ENCODE measurements at places on chromosomes 5 and 9.

GRCh38 chr5:17619354-17619753 is 9.2 kb downstream of the TAF11L12 start:
- DNase-seq = no peak

GRCh38 chr5:151158287-151158661 is 695 bp upstream of the ANXA6 start:
- no peak for DNase-seq

DNA sequence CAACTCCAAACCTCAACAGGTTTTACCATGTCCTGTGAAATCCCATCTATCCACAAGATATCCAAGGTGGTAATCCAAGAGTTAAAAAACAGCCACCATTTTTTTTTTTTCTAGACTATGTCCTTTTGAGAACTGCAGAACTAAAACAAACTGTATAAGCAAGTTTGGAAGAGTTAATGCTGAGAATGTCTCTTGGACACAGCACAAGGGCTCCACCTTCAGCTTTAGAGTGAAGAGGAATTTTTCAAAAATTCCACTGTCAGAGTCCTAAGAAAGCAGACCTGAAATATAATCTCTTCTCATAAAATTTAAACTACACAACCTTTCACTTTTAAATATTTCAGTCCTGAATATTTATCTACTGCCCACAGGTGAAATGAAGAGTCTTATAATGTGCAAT is 167.8 kb upstream of the CCNG1 start:
- DNase-seq = no peak

DNA sequence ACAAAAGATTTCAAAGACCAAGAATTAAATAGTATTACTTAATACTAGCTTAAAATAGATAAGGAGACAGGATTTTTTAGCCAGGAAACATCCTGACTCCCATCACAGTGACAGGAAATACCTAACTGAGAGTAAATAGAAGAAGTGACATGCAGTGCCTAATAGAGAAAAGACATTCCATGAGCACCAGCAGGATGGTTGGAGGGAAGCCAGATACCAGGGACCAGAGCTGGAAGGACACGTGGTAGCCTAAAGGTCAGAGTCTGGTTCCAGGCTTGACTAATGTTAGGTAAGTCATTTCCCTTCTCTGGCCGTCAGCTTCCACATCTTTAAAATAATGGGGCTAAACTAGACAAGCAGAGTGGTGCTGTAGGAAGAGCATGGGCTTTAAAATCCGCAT is 41.6 kb downstream of the CDK5RAP2 start:
- no peak for DNase-seq

DNA sequence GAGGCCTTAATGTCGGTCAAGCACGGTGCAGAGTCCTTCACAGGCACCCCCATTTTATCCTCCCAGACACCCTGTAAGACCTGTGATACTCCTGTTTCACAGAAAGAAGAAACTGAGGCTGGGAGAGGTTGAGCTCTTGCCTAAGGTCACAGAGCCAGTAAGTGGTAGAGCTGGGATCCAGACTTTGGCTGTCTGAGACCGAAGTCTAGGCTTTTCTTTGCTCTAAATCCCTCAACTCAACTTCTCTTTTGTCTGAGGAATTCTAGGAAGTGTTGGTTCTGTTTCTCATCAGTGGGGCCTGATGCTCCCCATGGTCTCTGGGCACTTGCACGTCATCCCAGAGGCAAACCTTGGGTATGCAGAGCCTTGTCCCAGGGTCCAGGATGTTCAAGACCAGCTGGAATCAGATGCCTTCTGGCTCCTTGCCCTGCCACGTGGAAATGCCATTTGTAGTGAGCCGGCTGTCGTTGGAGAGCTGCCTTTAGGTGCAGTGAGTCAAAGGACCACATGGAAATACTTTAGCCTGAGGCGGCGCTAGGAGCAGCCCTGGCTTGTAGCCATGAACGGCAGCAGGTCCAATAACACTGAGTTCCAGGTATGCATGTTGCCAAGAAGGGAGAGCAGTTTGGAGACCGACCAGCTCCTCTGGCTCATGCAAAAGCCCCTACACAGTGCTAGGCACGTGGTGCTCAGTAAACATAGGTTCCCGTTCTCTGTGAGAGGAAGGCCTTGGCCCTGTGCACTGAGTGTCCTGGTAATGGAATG is 9.2 kb downstream of the DCANP1 start:
- no peak for DNase-seq

DNA sequence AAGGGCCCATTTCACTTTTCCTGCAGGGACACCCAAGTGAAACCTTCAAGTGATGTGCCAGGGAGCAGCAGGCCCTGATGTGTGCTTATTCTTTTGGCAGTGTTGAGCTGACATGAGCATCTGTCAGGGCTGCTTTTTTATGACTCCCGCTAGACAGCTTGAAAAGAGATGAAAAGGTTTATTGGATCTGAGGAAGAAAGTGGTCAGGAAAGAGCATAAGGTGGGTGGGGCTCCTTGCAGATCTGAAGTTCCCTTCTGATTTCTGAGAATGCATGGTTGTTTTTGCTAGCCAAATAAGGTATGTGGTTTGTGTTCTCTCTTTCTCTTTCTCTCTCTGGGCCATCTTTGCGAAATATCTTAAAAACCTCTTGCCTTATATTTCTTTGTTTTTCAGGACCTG is 316.1 kb downstream of the DMRT2 start:
- DNase-seq = no peak

DNA sequence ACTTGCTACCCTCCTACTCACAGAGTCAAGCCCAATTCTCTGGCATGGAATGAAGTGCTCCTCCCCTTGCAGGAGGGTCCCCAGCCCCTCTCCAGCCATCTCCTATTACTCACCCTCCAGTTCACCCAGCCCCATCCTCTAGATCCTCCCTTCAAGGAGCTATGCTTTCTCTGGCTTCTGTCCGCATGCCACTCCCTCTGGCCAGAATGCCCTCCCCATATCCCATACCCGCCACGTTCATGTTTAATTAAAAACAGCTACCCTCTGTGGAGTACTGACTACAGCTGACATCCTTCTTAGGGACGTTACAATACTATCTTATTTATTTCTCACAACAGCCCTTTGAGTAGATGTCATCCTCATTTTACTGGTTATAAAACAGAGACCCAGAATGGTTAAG is 3.0 kb downstream of the F2R start:
- no peak for DNase-seq

DNA sequence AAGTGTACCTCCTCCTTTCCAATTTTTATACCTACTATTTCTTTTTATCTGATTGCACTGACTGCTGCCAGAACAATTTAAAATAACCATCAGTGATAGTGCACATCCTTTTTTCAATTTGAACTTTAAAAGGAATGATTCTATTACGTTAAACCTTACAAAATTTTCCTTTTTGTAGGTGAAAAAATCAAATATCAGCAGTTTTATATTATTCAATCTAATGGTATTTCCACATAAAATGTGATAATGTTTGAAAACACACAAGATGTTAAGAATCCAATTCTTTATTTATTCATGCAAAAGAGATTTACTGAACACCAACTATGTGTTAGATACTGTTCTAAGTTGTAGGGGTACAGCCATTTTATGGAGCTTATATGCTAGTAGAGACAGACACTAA is 105.7 kb downstream of the GDNF start:
- DNase-seq = no peak

DNA sequence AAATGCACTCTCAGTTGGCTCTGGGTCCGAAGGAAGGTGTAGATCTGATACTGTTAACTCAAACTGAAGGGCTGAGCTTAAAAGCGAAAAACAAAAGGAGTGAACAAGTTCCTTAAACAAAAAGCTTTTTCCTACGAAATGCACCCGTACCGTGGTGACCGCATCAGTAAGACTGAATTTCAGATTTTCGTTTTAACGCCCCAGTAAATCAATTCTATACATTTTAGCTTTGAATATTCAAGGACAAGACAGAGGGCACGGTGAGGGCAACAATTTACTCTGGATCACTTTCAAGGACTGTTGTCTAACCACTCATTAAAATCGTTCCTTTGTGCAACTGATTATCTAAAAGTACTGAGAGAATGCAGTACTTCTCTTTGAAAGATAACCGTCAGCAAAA is 1.9 kb downstream of the HOMER1 start:
- no peak for DNase-seq

DNA sequence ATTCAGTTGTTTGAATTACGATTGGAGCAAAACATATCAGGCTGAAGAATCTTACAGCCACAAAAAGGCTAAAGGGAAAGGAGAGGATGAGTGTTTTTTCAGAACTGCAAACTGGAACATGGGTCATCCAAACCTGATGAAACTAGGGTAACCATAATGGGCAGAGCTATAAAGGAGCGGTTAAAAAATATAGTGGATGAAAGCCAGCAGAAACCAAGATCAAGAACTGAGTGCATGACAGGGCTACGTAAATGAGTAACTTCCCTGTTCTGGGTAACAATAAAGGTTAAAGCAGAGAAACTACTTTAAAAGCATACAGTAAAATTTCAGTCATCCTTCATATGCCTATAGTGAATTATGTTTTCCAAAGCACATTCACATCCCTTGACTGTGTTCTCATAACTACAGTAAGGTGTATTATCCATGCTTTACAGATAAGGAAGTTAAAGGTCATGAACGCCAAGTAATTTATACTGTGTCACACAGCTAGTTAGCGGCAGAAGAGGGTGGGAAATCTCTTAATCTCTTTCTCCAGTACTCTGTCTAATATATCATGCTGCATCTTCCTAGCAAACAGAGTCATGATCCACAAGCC is 48.5 kb upstream of the GHR start:
- DNase-seq = no peak

DNA sequence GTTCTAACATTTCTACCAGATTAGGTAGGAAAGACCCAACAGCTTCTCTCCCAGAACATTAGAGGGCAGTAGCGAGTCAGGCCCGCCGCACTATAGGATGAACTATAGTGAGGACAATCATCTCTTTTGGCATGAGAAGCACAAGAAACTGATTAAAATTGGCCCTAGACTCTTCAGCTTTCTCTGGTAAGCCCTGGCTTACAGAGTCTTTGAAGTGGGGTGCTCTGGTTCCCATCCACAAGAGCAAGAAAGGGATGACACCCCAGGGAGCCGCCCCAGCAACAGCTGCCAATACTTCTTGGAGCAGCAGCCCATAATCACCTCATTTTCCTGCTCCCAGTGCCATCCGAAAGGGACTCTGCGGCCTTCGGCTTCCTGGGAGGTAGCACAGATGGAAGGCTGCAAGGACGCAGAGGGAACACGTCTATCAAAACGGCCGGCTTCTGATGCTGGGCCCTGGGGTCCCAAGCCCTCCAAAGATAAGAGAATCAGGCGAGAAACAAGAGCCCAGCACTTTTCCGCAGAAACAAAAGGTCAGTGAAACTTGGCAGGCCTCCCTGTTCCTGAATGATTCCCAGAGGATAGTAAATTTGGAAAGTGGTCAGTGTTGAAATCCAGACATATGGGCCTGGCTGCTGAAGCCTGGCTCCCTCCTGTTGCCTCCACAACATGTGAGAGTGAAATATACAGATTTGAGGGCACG is 69.3 kb downstream of the HSD17B3 start:
- no peak for DNase-seq

Data from activated CD8-positive, alpha-beta memory T cell treated with anti-CD3 and anti-CD28 coated beads for 4 hours (primary cell).